ENCODE measurements at places on chromosomes 13 and 19. TPM values are rescaled to one million over a fixed set of nuclear protein-coding genes. Genes with fewer than 3 reads are reported as not detected.
A peak's percentile ranks its signal among the peaks of the same experiment; 100 is the strongest.

Gene CGB1
- not detected for total RNA-seq

DNA sequence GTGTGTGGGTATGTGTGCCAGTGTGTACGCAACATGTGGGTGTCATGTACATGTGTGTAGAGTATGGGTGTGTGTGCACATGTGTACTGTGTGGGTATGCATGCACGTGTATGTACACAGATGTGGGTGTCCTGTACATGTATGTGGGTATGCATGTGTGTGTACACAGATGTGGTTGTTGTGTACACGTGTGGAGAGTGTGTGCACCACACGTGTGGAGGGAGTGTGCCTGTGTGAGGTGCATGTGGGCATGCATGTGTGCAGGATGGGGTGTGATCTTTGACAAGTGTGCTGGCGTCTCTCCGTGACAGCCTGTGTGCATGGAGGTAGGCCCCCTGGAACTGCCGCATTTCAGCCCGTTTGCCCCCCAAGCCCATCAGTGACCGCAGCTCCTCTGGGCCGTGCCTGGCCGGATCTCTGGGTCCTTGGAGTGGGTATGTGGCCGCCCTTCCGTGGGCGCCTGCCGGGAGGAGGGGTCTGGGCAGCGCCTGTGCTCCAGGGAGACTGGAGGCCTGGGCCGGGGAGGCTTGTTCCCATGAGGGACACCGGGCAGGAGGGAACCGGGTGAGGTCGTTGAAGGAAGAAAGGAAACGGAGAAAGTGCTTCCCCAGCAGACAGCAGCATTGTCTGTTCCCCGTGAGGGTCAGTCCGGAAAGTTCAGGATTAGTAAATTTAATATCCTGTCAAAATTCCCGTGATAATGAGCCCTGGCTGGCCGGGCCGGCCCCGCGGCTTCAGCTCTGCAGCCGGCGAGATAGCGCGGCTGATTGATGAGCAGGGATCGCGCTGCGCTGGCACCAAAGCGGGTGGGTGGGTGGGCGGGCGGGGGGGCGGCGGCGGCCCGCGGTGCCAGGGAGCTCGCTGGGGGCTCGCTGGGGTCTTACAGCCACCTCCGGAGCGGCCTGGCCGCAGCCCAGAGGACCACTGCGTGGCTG lies 91.1 kb upstream of the SOX1 start:
- no peak overlapping the region for H3K4me3 ChIP-seq
- no peak overlapping the region for H3K27ac ChIP-seq

GRCh38 chr13:84136582-84136981 lies 254.3 kb upstream of the SLITRK1 start:
- H3K4me3 ChIP-seq, result no peak overlapping the region
- H3K36me3 ChIP-seq, result no peaks in the 10 kb centered on the region
- H3K27me3 ChIP-seq, result no peaks in the 10 kb centered on the region

- no peaks in the 10 kb centered on the region for H3K27me3 ChIP-seq
- H3K36me3 ChIP-seq, result no peaks in the 10 kb centered on the region
- no peak overlapping the region for H3K4me3 ChIP-seq
- DNase-seq, result no peak
These were observed 700.0 kb downstream of the PCDH9 start for GRCh38 chr13:66530158-66530557.

GRCh38 chr19:7900401-7900870 lies 3.2 kb upstream of the MAP2K7 start:
- no peaks in the 10 kb centered on the region for H3K36me3 ChIP-seq
- H3K4me3 ChIP-seq, result no peak overlapping the region
- no peaks in the 10 kb centered on the region for H3K27me3 ChIP-seq
- H3K27ac ChIP-seq, result no peak overlapping the region

DNA sequence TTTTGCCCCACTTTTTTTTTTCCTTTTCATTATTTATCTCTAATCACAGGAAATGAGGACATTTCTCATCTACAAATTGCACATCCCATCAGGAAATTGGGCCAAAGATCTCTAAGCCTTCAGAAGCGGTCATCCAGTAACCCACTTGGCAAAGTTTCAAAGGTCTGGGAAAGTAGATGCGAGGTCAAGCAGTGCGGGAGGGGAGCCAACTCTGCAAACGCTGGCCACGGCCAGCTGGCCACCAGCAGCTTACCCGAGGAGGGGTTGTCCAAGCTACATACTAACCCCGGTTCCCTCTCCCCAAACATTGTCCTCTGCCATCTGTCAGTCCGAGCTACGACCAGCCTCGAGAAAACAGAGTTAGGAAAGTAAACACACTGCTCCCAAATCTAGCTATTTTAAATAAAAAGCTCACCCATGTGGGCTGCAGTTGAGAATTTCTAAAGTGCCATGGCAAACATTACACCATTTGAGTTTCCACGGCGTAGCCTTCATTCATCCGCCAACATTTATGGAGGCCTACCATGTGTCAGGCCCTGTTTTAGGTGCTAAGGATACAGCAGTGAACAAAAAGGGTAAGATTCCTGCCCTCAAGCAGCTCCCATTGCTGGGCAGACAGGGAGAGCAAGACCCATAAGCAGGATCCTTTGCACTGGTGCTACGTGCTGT lies 11.5 kb downstream of the FFAR2 start:
- H3K27ac ChIP-seq, result peak overlapping the region; percentile 27
- H3K4me3 ChIP-seq, result no peak overlapping the region
- H3K4me1 ChIP-seq, result peaks cover 73% of the 10 kb centered on the region
- H3K36me3 ChIP-seq, result no peaks in the 10 kb centered on the region
- DNase-seq, result peak; percentile 54

- no peaks in the 10 kb centered on the region for H3K36me3 ChIP-seq
- no peaks in the 10 kb centered on the region for H3K27me3 ChIP-seq
- H3K4me3 ChIP-seq, result no peak overlapping the region
- H3K27ac ChIP-seq, result no peak overlapping the region
- no peak for DNase-seq
- H3K4me1 ChIP-seq, result peaks cover 7% of the 10 kb centered on the region
These were observed 378.9 kb downstream of the DLEU7 start for GRCh38 chr13:50464349-50465251.

Gene SHISA7
- not detected for total RNA-seq

DNA sequence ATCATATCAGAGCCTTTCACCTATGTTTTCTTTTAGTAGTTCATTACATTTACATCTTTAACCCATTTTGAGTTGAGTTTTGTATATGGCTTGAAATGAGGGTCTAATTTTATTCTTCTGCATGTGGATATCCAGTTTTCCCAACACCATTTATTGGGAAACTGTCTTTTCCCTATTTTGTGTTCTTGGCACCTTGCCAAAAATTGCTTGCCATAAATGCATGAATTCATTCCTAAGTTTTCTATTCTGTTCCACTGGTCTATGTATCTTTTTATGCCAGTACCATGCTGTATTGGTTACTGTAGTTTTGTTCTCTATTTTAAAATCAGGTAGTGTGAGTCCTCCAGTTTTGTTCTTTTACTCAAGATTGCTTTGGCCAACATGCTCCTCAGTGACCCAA lies 144.0 kb upstream of the OBI1 start:
- H3K27me3 ChIP-seq, result no peaks in the 10 kb centered on the region
- no peak overlapping the region for H3K27ac ChIP-seq
- H3K4me3 ChIP-seq, result no peak overlapping the region
- DNase-seq, result no peak
- no peaks in the 10 kb centered on the region for H3K4me1 ChIP-seq
- H3K36me3 ChIP-seq, result no peaks in the 10 kb centered on the region

Gene ATP4B
- total RNA-seq, result not detected

- no peak for DNase-seq
- H3K4me3 ChIP-seq, result no peak overlapping the region
- H3K4me1 ChIP-seq, result peaks cover 6% of the 10 kb centered on the region
- H3K36me3 ChIP-seq, result no peaks in the 10 kb centered on the region
These were observed 113.7 kb downstream of the VWA8 start for GRCh38 chr13:41847216-41847615.

- no peak for DNase-seq
- H3K36me3 ChIP-seq, result no peaks in the 10 kb centered on the region
- no peak overlapping the region for H3K4me3 ChIP-seq
- no peaks in the 10 kb centered on the region for H3K27me3 ChIP-seq
These were observed 84.0 kb downstream of the SUCLA2 start for GRCh38 chr13:47917022-47917574.

Gene WTIP
- 28.7 TPM for total RNA-seq

Gene PCDH17
- 2.3 TPM for total RNA-seq

Gene MVB12A
- total RNA-seq, result 11.8 TPM

- H3K27me3 ChIP-seq, result no peaks in the 10 kb centered on the region
- no peak overlapping the region for H3K4me3 ChIP-seq
- no peak overlapping the region for H3K27ac ChIP-seq
- H3K4me1 ChIP-seq, result no peaks in the 10 kb centered on the region
- peaks cover 6% of the 10 kb centered on the region for H3K36me3 ChIP-seq
These were observed 124.2 kb downstream of the CDK8 start for GRCh38 chr13:26378116-26378515.

Gene GIPR
- 4.5 TPM for total RNA-seq

GRCh38 chr19:33312065-33312464 lies 9.7 kb upstream of the CEBPA start:
- DNase-seq, result no peak
- no peaks in the 10 kb centered on the region for H3K36me3 ChIP-seq
- H3K27ac ChIP-seq, result no peak overlapping the region
- no peaks in the 10 kb centered on the region for H3K27me3 ChIP-seq
- no peaks in the 10 kb centered on the region for H3K4me1 ChIP-seq

DNA sequence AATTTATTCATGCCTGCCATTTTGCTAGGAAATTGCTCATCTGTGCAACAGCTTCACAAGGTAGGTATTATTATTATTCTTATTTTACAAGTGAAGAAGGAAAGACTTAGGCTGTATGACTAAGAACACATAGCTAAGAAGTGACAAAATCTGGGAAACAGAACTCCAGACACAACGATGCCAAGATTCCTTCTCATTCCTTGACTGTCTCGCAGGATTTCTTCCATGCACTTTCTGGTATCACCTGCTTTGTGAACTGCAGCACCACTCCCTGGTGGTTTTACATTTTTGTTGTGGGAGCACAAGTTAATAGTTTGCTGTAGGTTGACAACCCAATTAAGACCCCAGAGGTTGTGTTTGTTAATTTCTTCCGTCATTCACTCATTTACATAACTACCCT lies 188.5 kb downstream of the LACC1 start:
- no peak for DNase-seq
- H3K4me3 ChIP-seq, result no peak overlapping the region
- no peaks in the 10 kb centered on the region for H3K36me3 ChIP-seq
- H3K27ac ChIP-seq, result no peak overlapping the region
- H3K27me3 ChIP-seq, result no peaks in the 10 kb centered on the region
- H3K4me1 ChIP-seq, result no peaks in the 10 kb centered on the region

DNA sequence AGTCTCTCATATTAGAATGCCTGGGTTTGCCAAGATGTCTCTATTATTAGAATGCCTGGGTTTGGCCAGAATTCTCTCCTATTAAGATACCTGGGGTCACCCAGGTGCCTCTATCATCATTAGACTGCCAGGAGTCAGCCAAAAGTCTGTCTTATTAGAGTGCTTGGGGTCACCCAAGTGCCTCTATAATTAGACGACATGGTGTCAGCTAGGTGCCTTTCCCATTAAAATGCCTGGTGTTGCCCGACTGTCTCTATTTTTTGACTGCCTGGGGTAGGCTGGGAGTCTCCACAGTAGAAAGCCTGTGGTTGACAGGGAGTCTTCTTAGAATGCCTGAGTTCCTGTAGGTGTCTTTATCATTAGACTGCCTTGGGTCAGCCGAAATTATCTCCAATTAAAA lies 1536.6 kb downstream of the UQCRFS1 start:
- H3K4me1 ChIP-seq, result peaks cover 26% of the 10 kb centered on the region
- H3K27me3 ChIP-seq, result no peaks in the 10 kb centered on the region
- H3K36me3 ChIP-seq, result no peaks in the 10 kb centered on the region
- H3K4me3 ChIP-seq, result no peak overlapping the region

- peaks cover 51% of the 10 kb centered on the region for H3K4me1 ChIP-seq
- no peak for DNase-seq
- no peaks in the 10 kb centered on the region for H3K36me3 ChIP-seq
- H3K4me3 ChIP-seq, result peak overlapping the region; percentile 35
- peak overlapping the region; percentile 47 for H3K27ac ChIP-seq
These were observed 51.4 kb downstream of the ATP11A start for GRCh38 chr13:112741185-112741755.

GRCh38 chr13:75770592-75771011 lies 134.5 kb downstream of the LMO7 start:
- no peaks in the 10 kb centered on the region for H3K36me3 ChIP-seq
- H3K27ac ChIP-seq, result peak overlapping the region; percentile 51
- H3K27me3 ChIP-seq, result no peaks in the 10 kb centered on the region
- H3K4me1 ChIP-seq, result peaks cover under 1% of the 10 kb centered on the region
- no peak overlapping the region for H3K4me3 ChIP-seq

- no peak for DNase-seq
- H3K27me3 ChIP-seq, result no peaks in the 10 kb centered on the region
- H3K36me3 ChIP-seq, result no peaks in the 10 kb centered on the region
- H3K4me3 ChIP-seq, result peak within 1 kb of the TSS; percentile 44
- no peaks in the 10 kb centered on the region for H3K4me1 ChIP-seq
These were observed at the start of gene MTUS2 for GRCh38 chr13:28820099-28821051. MTUS2 (plus strand) TSS chr13:28820339.

GRCh38 chr19:42198676-42199439 lies 18.6 kb downstream of the DEDD2 start:
- peaks cover 64% of the 10 kb centered on the region for H3K36me3 ChIP-seq
- no peaks in the 10 kb centered on the region for H3K4me1 ChIP-seq
- no peaks in the 10 kb centered on the region for H3K27me3 ChIP-seq
- no peak overlapping the region for H3K4me3 ChIP-seq
- H3K27ac ChIP-seq, result no peak overlapping the region
- DNase-seq, result no peak

Gene CD70
- total RNA-seq, result not detected

- peak overlapping the region; percentile 83 for H3K27ac ChIP-seq
- H3K36me3 ChIP-seq, result peaks cover 56% of the 10 kb centered on the region
These were observed 1.2 kb downstream of the KCNRG start for GRCh38 chr13:50016444-50016843.

- DNase-seq, result no peak
- no peaks in the 10 kb centered on the region for H3K27me3 ChIP-seq
- H3K4me3 ChIP-seq, result no peak overlapping the region
- H3K4me1 ChIP-seq, result peaks cover 17% of the 10 kb centered on the region
- H3K27ac ChIP-seq, result no peak overlapping the region
These were observed 111.4 kb downstream of the FRY start for GRCh38 chr13:32142956-32143375.

DNA sequence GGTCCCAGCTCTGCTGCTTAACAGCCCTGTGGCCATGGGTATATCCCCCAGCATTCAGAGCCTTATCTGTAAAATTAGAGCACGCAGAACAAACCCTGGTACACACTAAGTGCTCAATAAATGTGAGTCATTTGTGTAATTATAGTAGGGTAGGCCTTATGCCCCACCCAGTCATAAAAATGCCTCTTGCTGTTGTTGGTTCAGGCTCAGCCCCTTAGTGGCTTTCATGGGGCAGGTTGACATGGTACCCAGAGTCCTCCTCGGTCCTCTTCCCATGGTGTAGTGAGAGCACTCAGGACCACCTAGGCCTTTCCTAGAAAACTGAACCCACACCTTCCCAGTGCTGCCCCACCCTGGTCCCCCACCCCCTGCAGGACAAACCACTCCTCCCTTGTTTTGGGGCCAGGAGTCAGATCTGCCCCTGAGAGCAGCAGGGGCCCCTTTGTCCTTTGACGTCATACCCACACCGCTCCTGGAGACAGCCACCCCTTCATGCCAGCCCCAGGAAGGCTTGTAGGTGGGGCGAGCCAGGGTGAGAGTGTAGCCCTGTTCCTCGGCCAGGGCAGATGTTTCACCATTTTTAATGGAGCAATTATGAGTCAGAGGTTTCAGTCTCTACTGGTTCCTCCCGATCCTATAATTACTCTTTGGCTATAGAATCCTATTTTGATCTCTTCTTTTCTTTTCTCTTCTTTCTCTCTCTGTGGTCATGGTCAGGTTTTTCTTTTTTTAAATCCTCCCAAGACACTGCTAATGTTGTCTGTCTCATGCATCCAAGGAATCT lies 36.8 kb downstream of the ACTN4 start:
- peaks cover 90% of the 10 kb centered on the region for H3K4me1 ChIP-seq
- no peaks in the 10 kb centered on the region for H3K27me3 ChIP-seq
- peak overlapping the region; percentile 95 for H3K27ac ChIP-seq
- H3K4me3 ChIP-seq, result no peak overlapping the region
- peak; percentile 55 for DNase-seq

Measured in heart right ventricle (tissue), 16 donors.